Activated CD4-positive, CD25-positive, alpha-beta regulatory T cell treated with anti-CD3 and anti-CD28 coated beads, Interleukin-2, amount 50 U/mL, for 72 hours (primary cell): ENCODE measurements at places on chromosomes 7 and 10.

GRCh38 chr10:4234661-4235060, 449.7 kb upstream of the KLF6 start:
- no peak for DNase-seq

GRCh38 chr7:33750177-33750576, 155.2 kb upstream of the BMPER start:
- DNase-seq = no peak

GRCh38 chr10:97821308-97822038, 28.2 kb upstream of the GOLGA7B start:
- DNase-seq = no peak

GRCh38 chr7:126535176-126535575, 717.6 kb downstream of the GRM8 start:
- DNase-seq = no peak

- DNase-seq = no peak
These were observed 3.8 kb downstream of the LRCH4 start for GRCh38 chr7:100582041-100582579.

DNA sequence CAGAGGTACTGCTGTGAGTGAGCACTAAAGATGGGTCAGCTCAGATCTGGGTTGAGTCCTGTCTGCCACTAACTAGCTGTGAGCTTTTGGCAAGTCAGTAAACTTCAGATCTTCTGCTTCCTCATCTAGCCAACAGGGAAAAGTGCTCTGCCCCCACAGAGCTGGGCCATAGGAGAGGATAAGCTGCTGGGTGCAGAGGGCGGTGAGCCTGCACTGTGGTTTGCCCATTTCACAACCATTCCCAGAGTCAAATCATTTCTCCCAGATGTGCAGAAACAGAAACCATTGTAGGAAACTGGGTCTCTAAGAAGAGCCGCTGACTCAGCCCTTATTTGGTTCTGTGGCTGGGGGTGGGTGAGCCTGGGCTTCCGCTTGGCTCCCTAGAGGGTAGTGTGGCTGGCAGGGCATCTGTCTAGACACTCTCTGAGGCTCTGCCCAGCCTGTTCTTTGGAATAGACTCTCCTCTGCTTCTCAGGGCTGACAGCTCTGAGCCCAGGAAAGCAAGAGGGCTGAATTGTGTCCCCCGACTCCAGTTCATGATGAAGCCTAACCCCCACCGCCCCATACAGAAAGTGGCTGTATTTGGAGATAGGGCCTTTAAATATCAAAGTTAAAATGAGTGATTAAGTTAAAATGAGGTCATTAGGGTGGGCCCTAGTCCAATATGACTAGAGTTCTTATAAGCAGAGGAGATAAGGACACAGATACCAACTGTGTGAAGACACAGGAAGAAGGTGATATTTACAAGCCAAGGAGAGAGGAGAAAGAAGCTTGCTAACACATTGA, 29.5 kb upstream of the ARHGAP22 start:
- DNase-seq = no peak

- DNase-seq = no peak
These were observed 116.6 kb upstream of the FOXP2 start for GRCh38 chr7:114298011-114298410.

- DNase-seq = no peak
These were observed 7.8 kb upstream of the CYP3A4 start for GRCh38 chr7:99791667-99792369.

GRCh38 chr10:96416643-96417042, 57.8 kb upstream of the OPALIN start:
- no peak for DNase-seq

- DNase-seq = no peak
These were observed 147.3 kb downstream of the NRCAM start for GRCh38 chr7:108308903-108309302.

DNA sequence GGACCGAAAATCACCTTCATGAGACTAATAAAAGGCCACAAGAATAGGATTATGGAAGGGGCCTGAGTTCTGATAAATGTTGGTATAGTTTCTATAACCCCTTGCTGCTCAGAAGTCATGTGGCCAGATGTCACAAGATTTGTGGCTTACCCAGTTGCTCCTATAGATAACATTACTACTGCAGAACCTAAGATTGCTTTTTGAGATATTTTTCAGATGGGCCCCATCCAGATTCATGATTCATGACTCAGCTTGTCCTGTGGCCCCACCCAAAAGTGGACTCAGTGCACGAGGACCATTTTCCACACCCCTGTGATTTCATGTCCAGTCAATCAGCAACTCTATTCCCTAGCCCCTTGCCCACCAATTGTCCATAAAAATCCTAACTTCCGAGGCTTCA, 209.0 kb downstream of the ACTR3B start:
- DNase-seq = no peak

DNA sequence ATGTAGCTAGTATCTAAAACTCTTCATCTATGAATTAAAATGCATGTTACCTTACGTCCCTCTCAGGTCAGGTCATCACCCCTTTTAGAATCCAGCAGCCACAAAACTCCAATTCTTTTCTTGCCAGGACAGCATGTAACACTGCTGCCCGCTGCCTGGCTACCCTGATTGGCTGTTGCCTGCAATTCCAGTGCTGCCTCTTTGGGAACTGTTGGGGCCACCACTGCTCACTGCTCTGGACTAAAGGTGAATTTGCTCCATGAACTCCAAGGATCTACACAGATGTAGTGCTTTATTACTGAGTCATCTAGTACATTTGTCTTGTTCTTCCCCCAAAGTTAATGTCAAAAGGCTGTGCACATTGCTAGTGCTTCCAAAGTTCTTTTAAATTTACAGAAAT, 40.4 kb downstream of the SCIN start:
- no peak for DNase-seq

DNA sequence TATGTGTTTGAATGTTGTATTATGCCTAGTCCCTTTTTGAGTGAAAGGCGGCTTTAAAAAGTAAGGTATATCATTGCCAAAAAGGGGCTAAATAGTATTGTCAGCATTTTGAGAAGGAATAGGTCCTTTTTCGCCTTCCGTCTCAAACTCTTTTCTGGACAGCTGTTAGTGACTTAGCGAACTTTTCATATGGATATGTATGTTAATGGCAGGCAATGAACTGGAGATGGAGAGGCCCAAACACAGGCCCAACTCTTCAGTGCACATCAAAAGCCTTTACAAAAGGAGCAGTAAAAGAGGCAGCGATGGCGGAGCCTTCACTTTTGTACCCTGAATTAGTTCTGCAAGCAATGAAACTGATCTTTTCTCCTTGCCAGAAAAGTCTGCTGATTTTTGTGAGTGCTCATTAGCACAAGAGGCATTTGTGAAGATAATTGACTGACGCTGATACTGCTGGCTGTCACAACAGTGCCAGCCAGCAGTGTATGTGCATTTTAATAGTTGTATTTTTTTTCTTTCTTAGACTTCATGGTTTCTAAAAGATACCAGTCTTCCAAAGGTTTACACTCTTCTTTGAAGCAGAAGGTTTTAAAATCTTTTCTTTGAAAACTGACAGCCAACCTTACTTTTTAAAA, 243.7 kb upstream of the SP8 start:
- DNase-seq = no peak

- DNase-seq = no peak
These were observed 1.7 kb upstream of the VGF start for GRCh38 chr7:101166909-101167644.

DNA sequence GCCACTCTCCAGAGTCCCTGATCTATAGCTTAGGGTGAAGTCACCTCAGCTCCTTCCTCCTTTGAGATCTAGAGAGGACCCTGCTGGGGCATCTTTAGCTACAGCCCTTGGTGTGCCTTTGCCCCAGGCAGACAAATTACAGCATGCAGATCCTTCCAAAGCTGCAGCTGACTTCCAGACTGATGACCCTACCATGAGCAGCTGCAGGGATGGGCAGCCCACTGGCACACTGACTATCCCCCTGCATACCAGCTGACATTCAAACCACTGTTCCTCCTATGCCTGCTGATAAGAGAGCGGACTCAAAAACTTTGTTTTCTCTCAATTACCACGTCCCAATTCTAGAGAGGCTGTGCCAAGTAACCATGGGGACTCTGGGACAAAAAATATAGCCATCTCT, 70.6 kb downstream of the COL13A1 start:
- no peak for DNase-seq

DNA sequence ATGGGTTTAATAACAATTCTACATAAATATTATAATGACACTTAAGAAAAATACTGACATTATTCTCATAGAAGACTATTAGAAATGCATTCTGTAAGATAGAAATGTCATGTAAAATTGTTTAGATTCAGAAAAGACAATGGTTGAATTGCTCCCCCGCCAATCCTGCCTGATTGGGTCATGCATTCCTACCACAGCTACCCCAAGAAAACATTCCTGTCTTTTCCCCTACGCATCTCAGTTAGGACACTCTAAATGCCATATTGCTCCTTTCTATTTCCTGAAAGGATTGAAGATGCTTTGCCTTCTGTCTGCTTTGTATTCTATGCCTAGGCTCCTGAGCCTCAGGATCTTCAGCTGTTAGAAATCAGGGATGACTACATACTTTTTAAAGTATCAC, 109.4 kb downstream of the DGKB start:
- no peak for DNase-seq

DNA sequence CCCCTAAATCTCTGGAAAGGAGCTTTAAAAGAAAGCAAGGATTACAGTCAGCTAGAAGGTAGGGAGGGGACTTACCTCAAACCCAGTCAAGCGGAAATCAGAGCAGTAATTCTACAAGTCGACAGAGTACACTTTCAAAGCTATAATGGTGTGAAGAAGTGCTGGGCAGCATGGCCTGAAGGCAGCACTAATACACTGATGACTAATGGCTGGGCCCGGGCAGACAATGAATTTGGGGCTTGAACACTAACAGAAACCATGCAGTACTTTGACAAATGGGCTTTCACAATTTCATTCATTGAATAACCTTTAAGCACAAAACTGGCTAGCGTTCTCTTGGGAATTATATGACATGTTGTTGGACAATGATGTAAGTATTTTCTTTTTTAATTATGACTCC, 4.7 kb downstream of the GLI3 start:
- no peak for DNase-seq

GRCh38 chr7:46651070-46651469, 730.0 kb upstream of the IGFBP3 start:
- DNase-seq = no peak

GRCh38 chr10:17006631-17007417, 122.8 kb downstream of the CUBN start:
- no peak for DNase-seq

DNA sequence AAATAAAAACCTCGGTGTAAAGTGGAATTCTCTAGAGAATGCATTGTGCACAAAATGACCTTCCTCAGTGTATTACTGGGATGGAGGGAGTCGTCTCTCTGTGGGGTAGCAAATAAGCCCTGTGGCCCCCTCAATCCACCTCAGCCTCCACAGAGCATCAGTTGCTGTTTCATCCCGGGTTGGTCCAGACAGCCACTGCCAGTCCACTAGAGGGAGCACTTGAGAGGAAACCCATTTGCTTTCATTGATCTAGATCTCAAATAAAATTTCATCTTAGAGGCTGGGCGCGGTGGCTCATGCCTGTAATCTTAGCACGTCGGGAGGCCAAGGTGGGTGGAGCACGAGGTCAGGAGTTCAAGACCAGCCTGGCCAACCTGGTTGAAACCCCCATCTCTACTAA, 1128.7 kb downstream of the CNTNAP2 start:
- DNase-seq = no peak

- no peak for DNase-seq
These were observed 67.8 kb downstream of the GSAP start for GRCh38 chr7:77348371-77348813.

DNA sequence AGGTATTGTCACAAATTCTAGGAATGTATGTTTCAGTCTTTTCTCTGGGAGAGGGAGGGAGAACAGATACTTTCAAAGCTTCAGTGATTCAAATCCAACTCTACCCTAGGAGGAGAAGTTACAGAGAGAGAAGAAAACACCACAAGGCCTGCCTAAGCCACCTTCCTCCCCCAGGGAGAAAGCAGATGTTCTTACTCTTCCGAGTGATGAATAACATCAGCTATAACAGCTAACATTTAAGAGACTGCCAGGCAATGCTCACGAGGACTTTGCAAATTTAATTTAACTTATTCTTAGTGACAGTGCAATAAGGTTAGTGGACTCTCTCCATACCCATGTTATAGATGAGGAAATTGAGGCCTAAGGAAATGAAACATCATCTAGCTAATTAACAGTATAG, 36.8 kb downstream of the TAS2R41 start:
- DNase-seq = no peak

GRCh38 chr10:119112056-119112455, 8.1 kb downstream of the DENND10 start:
- DNase-seq = no peak

- no peak for DNase-seq
These were observed 25.2 kb downstream of the ABCB1 start for GRCh38 chr7:87575521-87575920.

- no peak for DNase-seq
These were observed 177.3 kb downstream of the TCF7L2 start for GRCh38 chr10:113127261-113127900.

DNA sequence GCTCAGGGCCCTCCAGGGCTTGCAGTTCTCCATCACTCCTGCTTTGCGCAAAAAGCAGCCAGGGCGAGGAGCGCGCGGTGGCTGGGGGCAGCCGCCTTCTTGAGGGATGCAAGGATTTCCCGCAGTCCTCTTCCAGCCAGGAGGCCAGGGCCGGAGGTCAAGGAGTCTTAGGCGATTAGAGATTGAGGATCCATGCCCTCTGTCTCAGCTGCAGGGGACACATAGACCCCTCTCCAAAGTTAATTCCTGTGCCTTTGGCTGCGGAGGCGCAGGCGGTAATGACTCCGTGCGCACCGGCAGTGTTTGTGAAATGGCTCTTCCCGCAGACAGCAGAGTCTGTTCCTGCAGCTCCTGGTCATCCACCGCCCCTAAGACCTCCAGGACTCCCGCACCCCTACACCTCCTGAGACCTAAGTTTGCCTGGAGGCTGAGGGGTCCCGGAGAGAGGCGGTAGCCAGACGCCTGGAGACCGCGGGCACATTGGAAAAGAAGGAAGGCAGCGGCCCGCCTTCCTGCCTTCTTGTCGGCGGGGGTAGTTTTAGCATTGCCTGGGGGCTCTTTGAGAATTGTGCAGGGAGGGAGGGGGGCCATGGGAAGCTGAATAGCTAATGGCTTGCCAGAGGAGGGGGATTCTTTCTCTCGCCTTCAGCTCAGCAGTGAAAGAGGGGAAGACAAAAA, 3.3 kb upstream of the NEUROG3 start:
- DNase-seq = no peak

DNA sequence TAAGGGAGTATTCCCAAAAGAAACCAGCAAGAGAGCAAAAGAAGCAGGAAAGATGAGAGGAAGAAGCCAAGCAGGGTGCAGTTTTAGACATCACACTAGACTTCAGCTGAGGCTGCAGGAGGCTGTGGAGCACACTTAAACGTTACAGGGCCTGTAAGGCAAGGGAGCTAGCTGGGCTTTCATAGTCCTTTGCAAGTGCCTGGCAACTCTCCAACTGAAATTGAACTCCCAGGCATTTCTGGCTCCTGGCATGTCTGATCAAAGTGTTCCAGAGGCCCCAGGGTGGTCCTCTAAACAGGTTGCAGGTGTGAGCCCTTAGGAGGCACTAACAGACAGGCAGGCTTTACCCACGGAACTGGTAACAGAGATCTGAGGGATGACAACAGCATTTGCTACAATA, 750.2 kb downstream of the XPNPEP1 start:
- no peak for DNase-seq
